ENCODE measurements at places on chromosomes 1 and 21.

DNA sequence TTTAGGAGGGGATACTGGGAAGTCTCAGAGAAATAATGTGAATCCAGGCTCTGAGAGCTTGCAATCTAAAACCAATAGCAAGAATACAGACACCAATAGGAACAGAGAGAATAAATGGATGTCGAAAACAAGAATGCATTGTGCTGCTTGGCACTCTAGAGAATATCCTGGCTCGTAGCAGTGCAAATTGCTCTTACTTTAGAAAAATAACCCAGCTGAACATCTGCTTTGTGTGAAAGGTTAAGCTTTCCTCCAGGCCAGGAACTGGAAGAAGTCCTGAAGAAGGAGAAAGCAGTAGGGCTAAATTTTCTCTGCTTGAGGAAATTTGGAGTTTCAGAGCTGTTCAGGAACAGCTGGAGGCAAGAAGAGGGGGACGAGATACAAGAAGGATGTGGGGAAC, 382.3 kb downstream of the HHIPL2 start:
- no peak for DNase-seq

- DNase-seq: no peak
Observed at GRCh38 chr1:6281511-6282402, 20.9 kb upstream of the GPR153 start.

- DNase-seq: no peak
Observed at GRCh38 chr1:161304927-161305866, 4.6 kb downstream of the MPZ start.

- no peak for DNase-seq
Observed at GRCh38 chr1:39065542-39065941, 39.4 kb downstream of the NDUFS5 start.

DNA sequence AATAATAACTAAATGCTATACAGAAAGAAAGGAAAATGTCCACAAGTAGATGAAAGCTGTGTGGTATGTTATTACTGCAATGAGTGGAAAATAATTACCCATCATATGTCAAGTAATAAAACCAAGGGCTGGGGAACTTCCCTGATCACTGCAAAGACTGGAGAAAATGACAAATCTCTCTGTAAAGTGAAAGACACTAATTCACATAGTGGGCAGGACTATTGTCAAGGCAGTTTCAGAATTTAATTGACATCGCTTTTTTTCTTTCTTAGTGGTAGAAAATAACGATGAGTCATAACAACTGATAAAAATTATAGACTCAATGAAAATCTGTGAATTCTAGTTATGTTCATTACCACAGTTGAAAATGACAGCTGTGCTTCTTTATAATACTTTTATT, 153.7 kb upstream of the ST6GALNAC5 start:
- no peak for DNase-seq

GRCh38 chr1:1176931-1177330, 3.3 kb downstream of the TTLL10 start:
- no peak for DNase-seq

DNA sequence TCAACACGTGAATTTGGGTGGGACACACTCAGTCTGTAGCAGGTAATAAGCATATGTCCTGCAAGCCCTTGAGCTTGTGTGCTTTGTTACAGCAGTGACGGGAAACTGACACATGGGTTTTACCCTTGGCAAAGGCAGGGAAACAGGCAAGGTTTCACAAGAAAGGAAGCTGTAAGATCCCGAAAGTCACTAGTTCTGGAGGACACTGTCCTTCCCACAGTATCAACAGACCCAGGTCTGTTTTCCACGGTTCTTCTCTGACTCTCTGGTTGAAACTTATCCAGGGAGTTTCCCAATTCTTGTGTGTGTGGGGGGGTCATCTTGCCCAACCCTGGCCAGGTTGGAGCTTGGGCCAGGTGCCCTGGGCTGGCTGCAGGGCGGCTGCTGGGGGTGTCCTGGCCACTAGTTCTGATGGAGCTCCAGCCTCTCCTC, 29.3 kb upstream of the ZBTB21 start:
- DNase-seq: no peak

DNA sequence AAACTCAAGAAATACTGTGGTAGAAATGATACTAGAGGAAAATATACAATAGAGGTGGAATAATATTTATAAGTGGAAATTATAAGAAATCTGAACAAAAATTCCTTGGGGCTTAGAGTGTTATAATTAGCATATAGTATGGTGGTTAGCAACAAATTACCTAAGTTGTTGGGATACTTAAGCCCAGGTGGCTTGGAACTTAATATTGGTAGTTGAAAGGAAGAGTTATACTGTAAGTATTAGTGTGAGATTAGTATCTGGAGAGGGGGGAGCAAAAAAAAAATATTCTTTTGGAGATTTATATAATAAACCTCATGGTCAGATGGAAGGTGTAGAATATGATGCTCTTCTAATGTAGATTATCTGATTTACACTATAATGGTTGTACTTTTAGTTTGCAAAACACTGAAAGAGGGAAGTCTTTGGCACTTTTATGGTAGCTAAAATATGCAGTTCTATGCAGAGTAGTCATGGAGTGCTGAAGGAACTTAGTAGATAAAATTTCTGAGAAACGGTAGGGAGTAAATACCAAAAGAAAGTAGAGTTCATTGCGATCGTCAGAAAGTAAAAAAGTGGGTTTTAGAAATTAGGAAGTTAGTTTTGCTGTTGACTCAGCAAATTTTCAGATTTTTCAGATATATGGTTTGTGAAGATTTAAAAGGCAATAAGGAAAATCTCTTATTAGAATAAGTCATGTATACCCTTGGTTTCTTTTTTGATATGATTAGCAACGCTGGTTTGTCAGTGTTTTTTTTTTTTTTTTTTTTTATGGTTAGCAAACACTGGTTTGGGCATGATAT, 45.7 kb downstream of the MTF2 start:
- no peak for DNase-seq

GRCh38 chr1:211684791-211685190, 9.4 kb upstream of the NEK2 start:
- DNase-seq: no peak

DNA sequence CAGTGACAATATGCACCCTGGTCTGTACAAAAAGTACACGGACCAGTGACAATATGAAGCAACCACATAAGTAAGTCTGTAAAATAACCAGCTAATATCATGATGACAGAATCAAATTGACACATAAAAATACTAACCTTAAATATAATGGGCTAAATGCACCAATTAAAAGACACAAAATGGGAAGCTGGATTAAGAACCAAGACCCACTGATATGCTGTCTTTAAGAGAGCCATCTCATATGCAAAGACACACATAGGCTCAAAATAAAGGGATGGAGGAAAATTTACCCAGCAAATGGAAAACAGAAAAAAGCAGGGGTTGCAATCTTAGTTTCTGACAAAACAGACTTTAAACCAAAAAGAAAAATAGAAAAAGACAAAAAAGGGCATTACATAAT, 70.4 kb upstream of the VCAM1 start:
- DNase-seq: no peak

DNA sequence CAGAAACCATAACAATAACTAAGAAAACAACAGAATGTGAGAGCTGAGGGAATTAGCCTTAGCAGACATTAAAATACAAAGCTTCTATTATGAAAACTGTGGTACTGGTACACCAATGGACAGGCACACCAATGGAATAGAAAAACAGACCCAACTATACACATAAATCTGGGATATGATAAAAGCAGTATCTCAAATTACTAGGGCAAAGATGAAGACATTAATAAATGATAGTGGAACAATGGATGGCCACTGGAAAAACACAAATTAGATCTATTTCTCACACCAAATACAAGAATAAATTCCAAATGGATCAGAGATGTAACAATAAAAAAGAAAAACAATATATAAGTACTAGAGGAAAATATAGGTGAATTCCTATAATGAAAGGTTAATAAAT, 65.4 kb upstream of the SLFNL1 start:
- no peak for DNase-seq

GRCh38 chr1:44412601-44413000, 7.5 kb downstream of the RNF220 start:
- DNase-seq: no peak

GRCh38 chr21:29708401-29708800, 231.4 kb downstream of the GRIK1 start:
- no peak for DNase-seq

GRCh38 chr1:243286409-243287122, 30.7 kb downstream of the SDCCAG8 start:
- no peak for DNase-seq

- DNase-seq: no peak
Observed at GRCh38 chr1:161772397-161772796, 6.3 kb downstream of the ATF6 start.

- no peak for DNase-seq
Observed at GRCh38 chr1:153361480-153362109, 3.9 kb downstream of the S100A9 start.

DNA sequence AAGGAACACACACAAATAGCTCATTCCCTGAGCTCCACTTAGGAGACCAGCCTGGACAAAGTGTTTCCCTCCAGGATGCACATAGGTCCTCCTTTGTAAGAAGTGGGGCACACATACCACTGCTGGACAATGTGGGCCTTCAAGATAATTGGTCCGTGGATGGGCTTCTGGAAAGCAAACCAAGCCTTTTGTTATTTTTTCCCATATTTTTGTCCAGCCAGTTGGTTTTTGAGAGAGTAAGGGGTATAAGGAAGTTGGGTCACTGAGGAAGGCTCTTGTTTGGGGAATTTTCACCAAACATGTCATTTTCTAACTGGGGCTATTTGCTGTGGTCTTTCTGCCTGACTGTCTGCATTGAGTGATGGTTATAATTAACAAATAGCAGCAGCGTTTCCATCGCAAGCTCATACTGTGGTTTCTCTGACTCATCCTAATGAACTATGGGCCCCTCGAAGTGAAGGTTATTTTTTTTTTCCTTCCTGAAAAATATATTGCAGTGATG, 306.3 kb upstream of the DUSP10 start:
- no peak for DNase-seq

DNA sequence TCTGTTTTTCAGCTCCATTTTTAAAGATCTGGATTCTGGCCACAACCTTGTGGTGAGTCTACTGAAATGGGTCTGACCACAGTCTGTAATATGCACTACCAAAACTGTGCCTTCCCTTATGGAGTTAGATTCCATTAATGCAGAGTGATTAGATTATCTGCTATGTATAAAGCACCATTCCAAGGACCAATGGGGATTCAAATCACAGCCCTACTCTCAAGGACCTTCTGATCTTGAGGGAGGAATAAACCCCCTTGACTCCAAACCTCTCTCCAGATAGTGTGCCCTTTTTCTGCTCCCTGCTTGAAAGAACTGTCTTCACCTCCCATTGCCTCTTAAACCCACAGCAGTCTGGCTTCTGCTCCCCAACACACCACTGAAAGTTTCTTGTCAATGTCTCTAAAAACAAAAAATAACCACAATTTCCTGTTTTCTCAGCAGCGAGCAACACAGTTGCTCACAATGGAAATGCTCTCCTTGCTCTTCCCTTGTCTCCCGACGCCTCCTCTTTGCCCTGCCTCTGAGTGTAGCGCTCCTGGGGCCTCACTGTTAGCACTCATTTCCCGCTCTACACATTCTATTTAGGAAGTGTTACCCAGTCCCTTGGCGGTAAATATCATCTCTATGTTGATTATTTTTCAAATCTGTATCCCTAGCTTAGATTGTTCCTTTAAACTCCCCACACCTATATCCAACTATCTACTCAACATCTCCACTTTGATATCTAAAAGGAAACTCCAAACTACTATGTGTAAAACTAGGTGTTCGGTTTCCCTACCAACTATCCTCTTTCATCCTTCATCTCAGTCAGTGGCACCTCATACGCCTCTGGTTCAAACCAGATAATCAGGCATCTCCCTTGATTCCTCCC, 13.6 kb downstream of the PCNX2 start:
- peak; percentile 4 for DNase-seq

GRCh38 chr1:204678721-204679475, 6.6 kb downstream of the LRRN2 start:
- no peak for DNase-seq

GRCh38 chr21:30256100-30256499, 26.6 kb downstream of the KRTAP24-1 start:
- no peak for DNase-seq

GRCh38 chr1:41466146-41466545, 18.3 kb downstream of the EDN2 start:
- DNase-seq: no peak

DNA sequence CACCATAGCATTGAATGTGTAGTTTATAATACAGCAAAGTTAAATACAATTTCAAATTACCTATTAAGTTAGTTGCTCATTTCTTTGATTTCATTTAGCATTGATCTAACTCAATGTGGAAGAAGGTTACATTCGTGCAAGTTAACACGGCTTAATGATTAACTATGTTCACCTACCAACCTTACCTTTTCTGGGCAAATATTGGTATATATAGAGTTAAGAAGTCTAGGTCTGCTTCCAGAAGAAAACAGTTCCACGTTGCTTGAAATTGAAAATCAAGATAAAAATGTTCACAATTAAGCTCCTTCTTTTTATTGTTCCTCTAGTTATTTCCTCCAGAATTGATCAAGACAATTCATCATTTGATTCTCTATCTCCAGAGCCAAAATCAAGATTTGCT, at the start of gene ANGPTL3:
Gene ANGPTL3 (plus strand): TSS at position 240 of the 400 bp plus-strand sequence. CDS start 47 bp downstream, at position 287.
- DNase-seq: no peak

GRCh38 chr1:164796916-164797315, 237.9 kb downstream of the PBX1 start:
- DNase-seq: no peak

DNA sequence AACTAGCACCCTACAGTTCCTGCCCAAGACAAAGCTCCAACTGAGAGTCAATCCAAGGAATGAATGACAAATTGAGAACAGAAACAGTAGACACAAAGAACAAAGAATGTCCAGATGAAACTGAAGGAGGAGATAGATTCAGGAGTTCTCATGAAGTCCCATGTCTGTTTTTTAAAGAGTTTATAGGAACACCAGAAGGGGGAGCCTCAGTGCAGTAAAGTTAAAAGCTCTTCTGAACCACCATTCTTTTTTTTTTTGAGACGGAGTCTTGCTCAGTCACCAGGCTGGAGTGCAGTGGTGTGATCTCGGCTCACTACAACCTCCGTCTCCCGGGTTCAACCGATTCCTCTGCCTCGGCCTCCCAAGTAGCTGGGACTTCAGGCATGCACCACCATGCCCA, 323.6 kb downstream of the MRPL39 start:
- DNase-seq: no peak

DNA sequence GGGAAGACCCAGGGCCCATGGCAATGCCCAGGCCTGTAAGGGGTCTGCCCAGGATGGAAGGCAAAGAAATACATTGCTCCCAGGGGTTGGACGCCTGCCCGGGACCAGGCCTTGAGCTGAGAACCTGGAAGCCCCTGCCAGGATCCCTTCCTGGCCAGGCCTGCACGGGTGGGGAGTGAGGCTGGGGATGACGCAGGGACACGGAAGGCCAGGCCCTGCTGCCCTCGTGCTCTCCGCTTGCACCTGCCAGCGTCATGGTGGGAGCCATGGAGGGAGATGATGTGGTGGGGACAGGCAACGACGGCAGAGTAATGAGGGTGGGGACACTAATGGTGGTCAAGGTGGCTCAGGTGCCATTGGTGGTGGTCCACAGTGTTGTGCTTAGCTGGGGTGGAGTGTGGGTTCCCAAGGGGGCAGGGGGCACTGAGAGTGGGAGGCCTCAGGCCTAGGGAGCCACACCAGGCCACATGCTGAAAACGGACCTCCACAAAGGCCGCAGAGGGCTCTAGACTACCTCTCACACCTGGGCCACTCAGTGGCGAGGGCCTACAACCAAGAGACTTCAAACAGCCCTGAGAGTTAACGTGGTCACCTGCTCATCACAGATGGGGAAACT, 4.3 kb downstream of the HES3 start:
- no peak for DNase-seq

- no peak for DNase-seq
Observed at GRCh38 chr1:29851691-29852090, 615.4 kb downstream of the PTPRU start.

Data from stimulated activated CD4-positive, alpha-beta T cell treated with anti-CD3 and anti-CD28 coated beads, Interleukin-12 subunit alpha, Interleukin-12 subunit beta, amount 100 ng/mL, for 48 hours (primary cell).